ENCODE measurements at places on chromosomes 12 and 14.

GRCh38 chr12:119208626-119209061 is 29.9 kb downstream of the HSPB8 start:
- DNase-seq = peak; percentile 75

- no peak for DNase-seq
Observed at GRCh38 chr14:65847075-65847847, 434.7 kb downstream of the FUT8 start.

- DNase-seq = peak; percentile 40
Observed at GRCh38 chr14:63901434-63902085, 48.8 kb downstream of the SYNE2 start.

- no peak for DNase-seq
Observed at GRCh38 chr12:91057368-91058165, at the start of gene KERA. KERA (minus strand) TSS chr12:91058024; CDS start chr12:91056281, 1,743 bp downstream.

DNA sequence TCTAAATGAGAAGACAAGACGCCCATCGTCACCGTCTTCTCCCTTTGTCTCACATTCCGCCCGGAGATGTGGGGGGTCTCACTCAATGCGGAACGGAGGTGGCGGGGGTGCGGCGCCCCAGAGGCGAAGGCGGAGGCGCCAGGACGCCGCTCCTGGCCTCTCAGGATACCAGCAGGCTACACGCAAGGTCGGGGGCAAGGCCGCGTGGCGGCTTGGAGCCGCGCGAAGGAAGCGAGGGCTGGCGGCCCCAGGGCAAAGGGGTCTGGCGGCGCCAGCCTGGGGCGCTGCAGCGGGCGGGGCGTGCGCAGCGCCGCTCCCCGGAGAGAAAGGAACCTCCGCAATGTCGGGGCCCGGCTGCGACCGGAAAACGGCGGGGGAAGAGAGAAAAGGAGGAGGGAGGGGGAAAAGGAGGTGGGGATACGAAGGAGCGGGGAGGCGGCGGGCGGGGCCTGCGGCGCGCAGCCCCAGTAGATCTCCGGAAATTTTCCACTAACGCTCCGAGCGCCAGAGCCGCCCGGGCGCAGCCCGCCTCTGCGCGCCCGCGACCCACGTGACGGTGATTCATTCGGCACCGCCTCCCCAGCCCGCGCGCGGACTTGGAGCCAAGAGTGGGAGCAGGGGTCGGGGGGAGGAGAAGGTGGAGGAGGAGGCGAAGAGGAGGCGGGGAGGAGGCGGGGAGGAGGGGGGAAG is 10.5 kb upstream of the SLC38A2 start:
- DNase-seq = peak; percentile 91

DNA sequence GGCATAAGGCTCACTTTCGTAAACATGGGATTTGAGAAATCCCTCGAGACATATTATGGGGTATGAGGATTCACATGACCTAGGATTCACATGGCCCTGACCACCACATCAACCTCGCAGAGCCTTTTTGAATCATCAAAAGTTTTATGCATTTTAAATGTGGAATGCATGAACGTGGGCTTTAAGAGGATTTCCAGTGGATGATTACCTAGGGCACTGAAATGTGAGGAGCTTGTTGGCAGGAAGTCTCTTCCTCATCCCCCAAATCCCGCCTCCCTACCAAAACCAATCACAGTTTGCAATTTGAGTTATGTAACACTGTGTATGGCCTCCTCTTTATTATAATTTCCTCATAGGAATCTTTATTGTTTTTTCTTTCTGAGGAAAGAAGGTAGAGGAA is 659.6 kb upstream of the TBX3 start:
- no peak for DNase-seq

- DNase-seq = peak; percentile 18
Observed at GRCh38 chr12:76586764-76587395, 27.3 kb upstream of the OSBPL8 start.

Data from AG20443 (cell line).